Effector memory CD4-positive, alpha-beta T cell (primary cell): ENCODE measurements at places on chromosomes 7 and 10.

GRCh38 chr10:96279191-96279641 lies 7.8 kb upstream of the BLNK start:
- no peak for DNase-seq

DNA sequence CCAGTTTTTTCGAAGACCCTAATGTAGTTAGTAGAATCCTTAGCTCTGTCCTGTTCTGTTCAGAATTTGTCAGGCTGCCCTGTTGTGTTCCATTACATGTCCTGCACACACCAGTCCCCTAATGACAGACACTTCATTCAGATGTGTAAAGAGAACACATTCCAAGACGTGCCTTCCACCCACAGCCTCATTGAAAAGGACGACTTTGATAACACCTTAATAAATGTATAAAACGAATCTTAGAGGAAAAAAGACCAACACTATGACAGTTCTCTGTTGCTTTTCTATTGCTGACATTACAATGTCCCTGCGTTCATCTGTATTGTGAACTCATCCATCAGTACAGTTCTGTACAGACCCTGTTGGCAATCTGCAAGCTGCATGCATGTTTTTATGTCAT lies 3.5 kb downstream of the LRRTM3 start:
- DNase-seq = no peak

- no peak for DNase-seq
These were observed 162.6 kb downstream of the PTEN start for GRCh38 chr10:88026031-88026430.

DNA sequence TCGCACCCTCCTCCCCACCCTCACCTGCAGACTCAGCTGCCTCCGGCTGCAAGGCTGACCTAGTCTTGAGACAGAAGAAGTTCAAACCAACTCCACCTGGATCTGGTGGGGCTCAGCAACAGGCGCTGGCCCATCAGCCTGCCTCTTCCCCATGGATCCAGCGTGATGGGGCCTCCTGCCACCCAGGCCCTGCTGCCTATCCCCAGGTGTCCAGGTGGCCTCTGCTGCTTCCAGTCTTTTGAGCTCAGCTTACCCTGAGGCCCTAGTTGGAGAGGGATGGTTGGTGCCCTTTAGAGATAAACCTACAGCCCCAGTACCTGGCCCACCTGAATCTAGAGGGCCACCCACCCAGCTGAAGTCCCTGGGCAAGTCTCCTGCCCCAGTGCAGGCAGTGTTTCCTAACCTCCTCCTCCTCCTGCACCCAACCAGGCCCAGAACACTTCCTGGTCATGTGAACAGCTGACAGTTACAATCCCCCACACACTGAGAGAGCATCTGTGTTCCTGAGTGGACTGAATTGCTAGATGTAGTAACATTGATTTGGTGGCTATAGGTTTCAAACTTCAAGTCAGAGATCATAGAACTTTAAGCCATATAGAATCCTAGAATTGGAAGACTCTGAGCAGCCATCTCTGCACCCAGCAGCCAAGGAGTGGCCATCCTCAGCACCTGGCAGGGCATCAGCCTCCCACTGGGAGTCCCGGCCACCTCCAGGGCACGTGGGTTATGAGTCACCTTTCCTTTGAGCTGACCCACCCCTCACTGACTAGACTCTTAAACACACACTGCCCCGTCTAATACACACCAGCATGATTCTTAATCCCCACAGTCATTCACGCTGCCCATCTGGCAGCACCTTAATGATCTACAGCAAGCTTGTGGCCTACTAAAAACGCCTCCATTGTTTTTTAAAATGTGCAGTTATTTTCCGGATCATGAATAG lies 51.9 kb downstream of the ALOX5 start:
- no peak for DNase-seq

- no peak for DNase-seq
These were observed 2.2 kb upstream of the PON3 start for GRCh38 chr7:95398155-95398940.

- DNase-seq = no peak
These were observed 53.0 kb downstream of the SORCS3 start for GRCh38 chr10:104694074-104694473.

- no peak for DNase-seq
These were observed 117.8 kb downstream of the GRK5 start for GRCh38 chr10:119325131-119325530.

- no peak for DNase-seq
These were observed 47.6 kb downstream of the ICA1 start for GRCh38 chr7:8214244-8214824.

DNA sequence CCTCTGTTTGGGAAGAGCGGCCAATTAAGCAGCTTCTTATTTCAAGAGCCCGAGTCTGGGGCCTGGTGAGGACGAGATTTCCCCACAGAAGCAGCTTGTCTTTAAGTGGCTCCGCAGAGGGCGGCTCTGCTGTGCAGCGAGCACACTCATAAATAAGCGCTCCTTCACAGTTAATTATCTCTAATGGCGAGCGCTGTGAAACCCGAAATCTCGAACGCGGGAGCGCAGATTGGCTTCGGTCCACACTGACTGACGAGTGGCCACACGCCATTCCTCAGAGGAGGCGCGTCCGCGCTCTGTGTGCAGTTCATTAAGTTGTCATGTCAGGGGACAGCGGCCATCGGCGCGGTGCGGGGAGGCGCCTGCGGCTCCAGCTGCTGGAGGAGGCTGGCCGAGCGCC lies 560.9 kb downstream of the DNAJB6 start:
- no peak for DNase-seq

DNA sequence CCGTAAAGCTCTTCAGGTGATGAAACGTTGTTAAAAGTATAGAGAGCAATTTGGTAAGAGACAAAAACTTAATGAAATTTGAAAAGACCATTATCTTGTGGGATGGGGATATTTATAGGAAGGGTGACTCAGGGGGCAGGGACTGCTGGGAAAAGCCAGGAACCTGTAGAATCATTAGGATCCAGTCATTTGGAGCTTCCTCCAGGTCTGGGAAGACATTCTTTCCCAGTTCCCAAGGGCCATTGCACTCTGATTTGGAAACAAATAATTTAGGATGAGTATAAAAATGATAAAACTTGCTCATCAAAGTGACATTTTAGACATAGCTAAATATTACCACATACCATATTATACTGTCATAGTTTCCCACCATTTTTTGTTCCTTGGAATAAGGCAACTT lies 143.9 kb downstream of the PFKFB3 start:
- DNase-seq = no peak

DNA sequence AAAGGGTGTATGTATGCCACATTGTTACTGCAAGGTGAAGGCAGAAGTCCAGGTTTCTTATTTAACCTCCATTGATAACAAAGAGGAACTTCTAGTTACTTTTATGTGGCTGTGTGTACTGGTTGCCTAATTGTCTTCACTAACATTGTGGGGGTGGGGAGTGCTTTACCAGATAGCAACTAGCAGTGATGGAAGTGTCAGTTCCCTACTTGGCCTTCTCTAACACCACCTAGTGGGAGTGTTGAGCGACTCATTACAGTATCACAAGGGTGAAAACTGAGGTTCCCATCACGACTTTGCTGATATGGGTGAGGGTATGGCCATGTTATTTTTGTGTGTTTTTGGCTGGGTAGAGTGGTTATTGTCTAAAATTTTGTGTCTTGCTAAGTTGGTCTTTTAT lies 274.4 kb downstream of the THSD7A start:
- no peak for DNase-seq

DNA sequence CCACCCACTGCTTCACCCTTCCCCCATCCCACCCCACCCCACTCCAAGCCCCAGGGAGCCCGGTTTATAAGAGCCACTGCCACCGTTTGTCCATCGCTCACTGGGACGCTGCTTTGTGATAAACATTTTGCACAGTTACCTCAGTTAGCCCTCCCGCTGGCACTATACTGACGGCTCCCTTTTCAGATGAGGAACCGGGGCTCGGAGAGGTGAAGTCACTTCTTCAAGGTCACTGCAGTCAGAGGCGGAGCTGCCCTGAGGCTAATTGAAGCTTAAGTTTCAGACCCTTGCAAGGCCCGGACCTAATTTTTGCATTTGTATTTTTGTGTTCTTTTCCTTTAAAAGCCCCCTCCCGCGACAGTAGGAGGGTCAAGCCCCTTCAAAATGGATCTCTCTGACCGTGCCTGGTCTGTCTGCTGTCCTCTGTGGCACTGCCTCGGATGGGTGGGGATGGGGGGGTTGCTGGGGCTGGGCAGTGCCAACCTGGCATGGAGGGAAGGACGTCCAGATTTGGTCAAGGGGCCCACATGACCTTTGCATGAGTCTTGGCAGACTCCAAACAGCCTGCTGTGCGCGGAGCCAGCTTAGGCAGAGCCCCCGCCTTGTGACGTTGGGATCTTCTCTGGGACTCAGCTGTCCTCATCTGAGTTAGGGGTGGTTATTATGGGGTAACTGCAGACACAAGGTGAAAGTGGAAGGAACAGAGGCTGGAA lies 17.7 kb upstream of the NODAL start:
- DNase-seq = no peak

- DNase-seq = no peak
These were observed 117.5 kb downstream of the TRIL start for GRCh38 chr7:28840592-28840995.

- no peak for DNase-seq
These were observed 59.8 kb downstream of the ARID5B start for GRCh38 chr10:61961278-61961677.

DNA sequence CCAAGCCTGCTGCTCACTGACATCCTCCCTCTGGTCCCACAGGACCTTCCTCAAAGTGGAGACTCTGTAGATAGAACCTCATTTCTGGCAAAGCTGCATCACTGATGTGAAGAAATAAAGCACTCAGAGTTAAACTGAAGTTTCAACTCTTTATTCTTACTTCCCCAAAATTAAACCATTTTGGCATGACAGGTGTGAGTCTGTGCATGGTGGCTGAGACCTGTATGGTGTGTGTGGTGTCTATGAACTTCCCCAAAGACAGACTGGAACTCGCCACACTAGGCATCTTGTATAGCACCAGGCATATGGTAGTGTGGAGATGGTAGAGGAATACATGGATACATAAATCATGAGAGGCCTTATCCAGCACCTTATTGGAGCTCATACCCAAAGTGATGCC lies 6.6 kb upstream of the WDFY4 start:
- no peak for DNase-seq

DNA sequence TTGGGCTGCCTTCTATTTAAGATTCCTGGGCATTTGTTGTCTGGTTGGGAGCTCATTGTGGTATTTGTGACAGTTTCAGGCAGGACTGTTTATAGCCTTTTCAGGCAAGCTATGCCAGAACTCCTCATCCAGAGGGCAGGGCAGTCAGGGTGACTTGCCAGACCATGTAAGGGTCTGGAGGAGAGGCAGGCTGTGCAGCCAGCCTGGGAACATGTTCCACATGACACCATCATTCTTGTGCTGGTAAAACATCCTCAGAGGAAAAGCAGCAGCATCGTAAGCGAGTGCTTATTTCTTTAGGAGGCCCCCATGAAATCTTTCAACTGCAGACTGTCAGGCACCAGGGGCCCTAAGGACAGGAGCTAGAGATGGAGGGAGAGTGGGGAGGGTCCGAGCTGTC lies 44.0 kb upstream of the SORBS1 start:
- DNase-seq = no peak

GRCh38 chr7:1842321-1843221 lies 172.5 kb downstream of the ELFN1 start:
- no peak for DNase-seq

DNA sequence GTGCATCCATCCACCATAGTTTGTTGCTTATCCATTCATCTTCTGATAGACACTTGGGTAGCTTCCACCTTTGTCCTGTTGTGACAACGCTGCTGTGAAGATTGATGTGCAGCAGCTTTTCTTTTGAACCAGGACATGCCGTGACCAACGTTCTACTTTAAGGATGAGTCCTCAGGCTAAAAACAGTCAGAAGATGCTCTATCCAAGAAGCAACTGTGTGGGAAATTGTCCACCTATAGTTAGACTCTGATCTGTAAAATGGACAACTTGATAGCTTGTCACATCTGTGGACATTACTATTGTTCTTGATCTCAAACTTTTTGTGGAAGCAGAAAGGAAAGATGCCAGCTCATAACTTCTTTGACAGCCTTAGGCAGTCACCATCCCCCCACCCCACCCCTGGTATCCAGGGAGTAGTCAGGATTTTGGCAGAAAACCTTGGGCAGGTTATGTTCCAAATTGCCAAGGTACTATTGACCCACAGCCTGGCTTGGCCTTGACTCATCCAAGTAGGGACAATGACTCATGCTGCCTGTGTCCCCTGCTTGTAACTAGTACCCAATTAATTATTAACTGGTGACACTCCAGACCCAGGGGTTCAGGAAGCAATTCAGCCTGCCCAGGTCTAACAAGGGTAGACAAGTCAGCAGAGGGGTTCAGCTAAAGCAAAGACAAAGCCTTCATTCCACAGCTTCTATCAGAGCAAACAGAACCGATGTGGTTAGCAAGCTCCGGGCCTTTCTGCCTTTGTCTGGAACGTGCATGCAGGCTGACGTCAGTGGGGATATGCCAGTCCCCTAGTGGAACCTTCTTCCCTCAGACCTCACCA lies 99.6 kb upstream of the ANLN start:
- DNase-seq = no peak

DNA sequence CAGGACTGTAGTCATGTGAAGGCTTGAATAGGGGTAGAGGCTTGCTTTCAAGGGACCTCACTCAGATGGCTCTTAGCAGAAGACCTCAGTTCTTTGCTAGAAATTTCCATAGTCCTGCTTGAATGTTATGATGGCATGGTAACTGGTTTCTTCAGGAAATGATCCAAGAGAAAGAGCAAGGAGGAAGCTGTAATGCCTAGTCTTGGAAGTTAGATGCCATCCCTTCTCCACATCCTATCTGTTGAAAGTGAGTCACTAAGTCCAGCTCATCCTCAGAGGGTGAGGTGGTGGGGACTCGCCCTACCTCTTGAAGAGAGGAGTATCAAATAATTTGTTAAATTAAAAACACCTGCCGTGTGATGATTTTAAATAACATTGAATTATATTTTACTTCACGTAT lies 4.6 kb downstream of the MGAM start:
- no peak for DNase-seq

DNA sequence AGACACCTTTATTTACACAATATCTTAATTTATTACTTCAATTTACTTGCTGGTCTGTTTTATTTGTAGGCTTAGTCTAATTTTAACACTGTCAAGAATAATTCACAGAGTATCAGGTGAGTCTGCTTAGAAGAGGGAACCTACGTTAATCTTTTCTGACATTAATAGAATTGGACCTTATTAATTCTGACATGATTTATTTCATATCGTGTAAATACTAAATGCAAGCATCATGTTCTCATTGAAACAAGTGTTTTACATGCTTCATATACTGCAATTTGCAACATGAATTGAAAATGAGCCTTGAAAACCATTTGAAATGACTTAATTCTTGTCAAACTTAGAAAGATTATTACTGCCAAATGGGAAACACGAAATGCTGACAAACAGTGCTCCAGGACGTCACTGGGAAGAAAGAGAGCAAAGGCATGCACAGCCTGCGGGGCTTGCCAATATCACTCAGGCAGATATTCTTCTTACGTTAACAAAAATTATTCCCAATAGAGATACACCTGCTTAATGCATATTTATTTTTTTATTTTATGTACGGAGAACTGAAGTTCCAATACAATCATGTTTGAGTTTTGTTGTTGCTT lies 282.0 kb upstream of the AKR1E2 start:
- no peak for DNase-seq

DNA sequence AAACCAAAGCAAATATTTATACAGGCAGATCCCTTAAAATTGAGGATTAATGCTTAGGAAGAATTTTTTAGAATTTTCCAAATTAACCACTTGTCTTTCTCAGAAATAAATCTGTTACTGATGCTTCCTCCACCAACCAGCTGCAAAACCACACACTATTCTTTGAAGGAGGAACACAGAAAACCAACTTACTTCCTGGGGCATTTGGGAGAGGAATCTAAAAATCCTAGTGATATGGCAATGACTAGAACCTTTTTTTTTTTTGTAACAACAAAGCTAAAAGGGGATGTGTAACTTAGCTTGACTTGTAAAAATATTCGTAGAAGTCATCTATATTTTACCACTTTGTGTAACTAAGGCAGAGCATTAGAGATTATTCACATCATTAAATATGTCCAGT lies 5.1 kb upstream of the TM9SF3 start:
- no peak for DNase-seq
